ENCODE measurements at places on chromosomes 4 and X.
A peak's percentile ranks its signal among the peaks of the same experiment; 100 is the strongest.

GRCh38 chr4:90419124-90419711 lies 292.0 kb downstream of the CCSER1 start:
- DNase-seq, result peak; percentile 39

DNA sequence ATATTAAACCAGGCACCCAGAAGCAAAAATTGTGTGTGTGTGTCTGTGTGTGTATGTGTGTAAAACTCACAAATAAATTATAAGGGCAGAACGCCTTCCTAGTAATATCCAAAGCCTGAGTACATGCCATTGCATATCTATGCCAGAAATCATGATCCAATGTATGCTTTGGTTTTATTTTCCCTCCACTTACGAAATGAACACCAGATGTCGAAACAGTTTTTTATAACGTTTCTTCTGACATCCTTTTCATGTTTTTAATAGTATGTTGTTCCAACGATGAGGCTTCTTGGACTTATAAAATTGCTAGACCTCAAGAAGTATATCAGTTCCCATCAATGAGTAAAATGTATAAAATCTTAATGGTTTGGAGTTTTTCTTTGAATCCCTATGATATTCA lies 55.4 kb downstream of the KCNIP4 start:
- no peak for DNase-seq

GRCh38 chrX:39805022-39805421 lies 292.7 kb downstream of the BCOR start:
- no peak for DNase-seq

- DNase-seq, result no peak
Measured at GRCh38 chr4:179110816-179111215, 1668.6 kb upstream of the AGA start.

DNA sequence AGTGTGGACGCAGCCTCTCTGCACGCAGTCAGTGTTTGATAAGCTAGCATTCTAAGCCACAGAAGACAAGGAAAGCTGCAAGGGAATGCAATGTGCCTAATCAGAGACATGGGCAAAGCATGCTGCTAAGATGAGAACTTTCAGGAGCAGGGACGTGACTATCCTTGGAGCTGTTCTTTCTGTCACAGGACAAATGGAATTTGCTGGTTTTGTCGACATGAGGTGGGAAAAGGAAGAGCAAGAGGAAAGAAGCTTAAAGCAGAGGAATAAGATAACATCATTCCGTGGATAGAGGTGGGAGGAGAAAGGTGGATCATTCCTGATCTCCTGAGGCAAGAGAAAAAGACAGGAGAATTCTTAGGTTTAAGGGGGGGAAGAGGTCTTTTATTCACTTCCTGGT lies 33.7 kb downstream of the RBM47 start:
- DNase-seq, result no peak

DNA sequence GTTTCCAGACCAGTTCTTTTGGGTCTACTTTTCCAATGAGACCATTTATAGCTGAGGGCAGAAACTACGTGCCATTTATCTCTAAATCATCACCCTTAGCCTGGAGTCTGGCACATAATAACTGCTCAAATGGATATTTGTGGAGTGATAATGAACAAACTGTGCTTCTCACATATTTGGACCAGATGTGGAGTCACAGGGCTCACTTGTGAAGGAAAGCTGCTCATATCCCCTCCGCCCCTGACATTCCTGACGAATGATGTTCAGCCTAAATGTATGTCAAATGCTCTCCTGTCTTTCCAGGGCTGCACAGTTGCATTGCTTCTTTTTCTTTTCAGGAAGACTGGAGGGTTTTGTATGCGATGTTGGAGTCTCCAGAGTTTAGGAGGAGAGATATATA lies 110.1 kb downstream of the GBA3 start:
- no peak for DNase-seq

- no peak for DNase-seq
Measured at GRCh38 chrX:152824841-152825374, 5.6 kb downstream of the CETN2 start.

- DNase-seq, result no peak
Measured at GRCh38 chr4:162847945-162848549, 318.6 kb downstream of the NAF1 start.

DNA sequence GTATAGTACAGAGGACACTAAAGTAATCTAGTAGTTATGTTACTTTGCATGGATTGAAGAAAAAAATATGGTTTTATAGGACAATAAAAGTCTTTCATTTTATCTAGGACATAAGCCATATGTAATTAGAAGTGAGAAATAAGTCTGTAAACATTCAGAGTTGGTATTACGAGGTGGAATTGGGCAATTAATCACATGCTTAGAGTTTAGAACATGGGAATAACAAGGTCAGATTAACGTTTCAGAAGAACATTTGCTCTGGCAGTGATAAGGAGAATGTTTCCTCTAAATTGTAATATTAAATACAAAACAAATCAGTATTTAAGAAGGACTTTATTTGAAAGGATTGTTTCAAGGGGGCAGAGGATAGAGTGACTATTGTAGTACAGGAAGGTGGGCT lies 15.6 kb upstream of the SULT1E1 start:
- DNase-seq, result no peak

GRCh38 chr4:139889901-139890300 lies 224.3 kb downstream of the MGST2 start:
- no peak for DNase-seq
